HTR-8/SVneo (cell line): ENCODE measurements at places on chromosomes 4 and X.

DNA sequence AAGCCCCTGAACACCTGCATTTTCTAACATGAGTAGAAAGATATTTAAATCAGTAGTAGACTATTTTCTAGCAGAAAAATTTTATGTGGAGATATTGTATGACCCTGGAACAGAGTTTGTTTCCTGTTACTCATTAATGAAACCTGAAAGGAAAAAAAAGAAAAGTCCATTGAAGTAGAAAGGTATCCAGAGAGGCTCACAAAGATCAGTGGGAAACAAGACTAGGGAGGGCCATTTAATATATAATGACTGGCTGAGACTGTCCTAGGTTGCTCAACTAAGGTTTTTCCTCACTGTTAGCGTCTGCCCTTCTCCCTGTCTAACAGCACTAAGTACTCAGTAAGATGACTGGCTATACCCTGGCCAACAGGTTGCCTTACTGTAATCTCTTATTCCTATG is 788.6 kb downstream of the GLUD2 start:
- DNase-seq: no peak

GRCh38 chr4:139921429-139922184 is 232.4 kb downstream of the MAML3 start:
- no peak for DNase-seq

DNA sequence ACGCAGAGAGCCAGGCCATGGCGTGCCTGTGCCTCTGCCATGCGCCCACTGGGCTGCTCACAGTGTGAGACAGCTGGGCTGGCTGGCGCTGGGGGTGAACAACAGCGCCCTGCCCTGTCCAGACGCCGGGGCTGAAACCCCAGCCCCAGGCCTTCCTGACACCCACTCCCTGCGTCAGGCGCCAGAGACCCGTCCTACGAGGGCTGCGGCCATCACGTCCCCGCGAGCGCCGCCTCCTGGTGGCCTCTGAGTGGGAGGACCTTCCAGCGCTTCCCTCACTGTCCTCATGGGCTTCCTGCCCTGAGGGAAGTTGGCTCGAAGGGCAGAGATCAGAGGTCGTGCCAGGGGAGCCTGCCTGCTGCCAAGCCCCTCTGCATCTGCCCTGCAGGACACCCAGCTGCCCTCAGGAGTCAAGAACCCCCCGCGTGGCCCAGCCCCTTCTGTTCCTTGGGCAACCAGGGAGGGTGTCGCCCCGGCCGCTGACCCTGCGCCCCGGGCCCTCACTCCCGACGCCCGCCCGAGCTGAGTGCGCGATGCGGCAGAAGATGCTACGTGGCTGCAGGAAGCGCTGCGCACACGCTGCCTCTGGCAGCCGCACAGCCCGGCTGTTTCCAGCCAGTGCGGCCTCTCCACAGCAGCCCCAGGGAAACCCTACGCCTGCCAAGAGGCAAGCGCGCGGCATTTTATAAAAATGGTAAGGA is 16.2 kb downstream of the NELFA start:
- DNase-seq: no peak

- DNase-seq: no peak
These were observed 26.4 kb downstream of the DHRSX start for GRCh38 chrX:2474280-2474962.

GRCh38 chrX:19886375-19886774 is 1.0 kb downstream of the SH3KBP1 start:
- DNase-seq: no peak

GRCh38 chrX:100405424-100405823 is 4.6 kb downstream of the PCDH19 start:
- DNase-seq: no peak

- DNase-seq: no peak
These were observed 112.7 kb downstream of the DHX15 start for GRCh38 chr4:24471486-24472160.

DNA sequence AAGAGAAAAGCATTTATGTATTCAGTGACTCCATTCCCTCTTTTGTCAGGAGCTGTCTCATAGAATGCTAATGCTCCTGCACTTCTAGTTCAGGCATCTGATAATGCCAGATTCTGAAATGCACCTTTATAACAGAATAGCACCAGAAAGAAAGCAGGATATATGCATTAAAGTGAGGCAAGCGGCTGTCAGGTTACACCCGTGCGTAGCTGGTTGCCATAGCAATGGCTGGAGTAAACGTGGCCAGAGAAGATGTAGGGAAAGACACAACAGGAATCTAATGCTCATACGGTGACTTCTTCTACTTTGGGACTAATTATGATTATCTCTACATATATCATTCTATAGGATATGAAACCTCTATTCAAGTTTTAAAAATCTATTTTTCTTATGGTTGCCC is 5.9 kb downstream of the EMCN start:
- no peak for DNase-seq

- DNase-seq: no peak
These were observed 161.3 kb upstream of the KIT start for GRCh38 chr4:54496412-54496811.

DNA sequence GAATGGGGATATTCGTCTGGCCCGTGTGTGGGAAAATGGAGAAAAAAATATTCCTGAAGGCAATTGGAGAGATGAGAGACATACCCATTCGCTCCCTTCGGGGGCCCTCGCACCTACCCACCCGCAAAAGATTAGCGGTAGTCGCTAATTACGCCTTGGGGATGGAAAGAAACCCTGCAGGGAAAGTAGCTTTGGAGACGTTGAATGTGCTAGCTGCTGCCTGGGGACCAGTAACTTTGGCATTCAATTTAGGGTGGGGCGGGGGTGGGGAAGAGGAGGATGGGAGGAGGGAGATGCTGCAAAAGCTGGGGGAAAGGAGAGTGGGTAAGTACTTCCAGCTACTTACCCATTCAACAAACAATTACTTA is 407 bp upstream of the ZC4H2 start:
- no peak for DNase-seq

DNA sequence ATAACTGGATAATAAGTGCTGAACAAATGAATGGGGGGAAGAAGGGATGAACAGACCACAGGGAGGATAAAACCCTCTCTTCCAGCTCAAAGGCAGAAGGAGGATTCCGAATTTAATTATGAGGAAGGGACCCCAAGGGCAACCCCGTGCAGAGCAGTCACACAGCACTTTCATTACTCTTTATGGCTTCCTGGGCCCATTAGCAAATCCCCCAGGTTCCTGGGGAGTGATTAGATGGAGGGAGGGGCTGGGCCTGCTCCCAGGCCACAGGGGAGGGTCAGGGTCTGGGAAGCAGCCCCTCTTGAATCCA is 67.1 kb downstream of the PPP2R2C start:
- DNase-seq: no peak

DNA sequence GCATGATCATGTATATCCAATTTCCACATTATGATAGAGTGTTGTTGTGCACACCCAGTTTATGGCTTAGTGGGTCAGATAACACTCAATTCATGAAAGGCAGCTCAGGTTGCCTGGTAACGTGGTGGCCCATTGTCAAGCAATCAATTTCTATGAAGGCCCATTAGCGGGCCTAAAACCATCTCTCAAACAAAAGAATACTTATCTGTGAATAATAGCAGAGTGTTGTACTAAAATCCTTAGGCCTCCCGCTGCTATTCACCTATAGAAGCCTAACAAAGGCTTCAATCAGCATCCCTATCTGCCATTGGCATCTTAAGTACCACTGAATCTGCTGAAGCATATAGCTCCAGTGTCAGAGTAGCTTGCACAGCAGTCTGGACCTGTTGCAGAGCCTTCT is 849.6 kb upstream of the POU3F4 start:
- DNase-seq: no peak

- no peak for DNase-seq
These were observed 722.4 kb upstream of the TENM3 start for GRCh38 chr4:181520790-181521189.

DNA sequence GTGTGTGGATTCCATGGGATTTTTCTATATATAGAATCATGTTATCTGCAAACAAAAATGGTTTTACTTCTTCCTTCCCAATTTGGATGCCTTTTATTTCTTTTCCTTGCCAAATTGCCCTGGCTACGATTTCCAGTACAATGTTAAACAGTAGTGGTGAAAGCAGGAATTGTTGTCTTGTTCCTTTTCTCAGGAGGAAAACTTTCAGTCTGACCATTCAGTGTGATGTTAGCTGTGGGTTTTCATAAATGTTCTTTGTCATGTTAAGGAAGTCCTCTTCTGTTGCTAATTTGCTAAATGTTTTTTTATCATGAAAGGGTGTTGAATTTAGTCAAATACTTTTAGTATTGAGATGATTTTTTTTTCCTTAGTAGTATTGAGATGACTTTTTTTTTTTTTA is 10.9 kb downstream of the SAP30 start:
- no peak for DNase-seq

DNA sequence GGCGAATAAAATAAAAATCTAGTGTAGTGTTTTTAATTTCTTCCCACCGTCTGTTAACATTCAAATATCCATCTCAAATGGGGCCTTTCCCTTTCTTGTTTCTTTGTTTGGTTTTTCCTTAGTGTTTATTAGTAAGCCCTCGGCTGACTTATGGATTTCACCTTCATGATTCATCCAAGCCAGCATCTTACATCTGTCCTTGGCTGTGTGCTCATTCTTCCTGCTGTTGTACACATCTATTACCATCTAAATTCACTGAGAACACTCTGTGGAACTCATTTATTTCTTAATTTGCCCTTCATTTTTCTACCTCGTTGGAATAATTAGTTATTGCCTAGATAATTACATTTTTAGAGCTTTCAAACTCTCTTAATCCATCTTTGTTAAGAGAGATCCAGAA is 84.9 kb downstream of the SPCS3 start:
- DNase-seq: peak; percentile 10

DNA sequence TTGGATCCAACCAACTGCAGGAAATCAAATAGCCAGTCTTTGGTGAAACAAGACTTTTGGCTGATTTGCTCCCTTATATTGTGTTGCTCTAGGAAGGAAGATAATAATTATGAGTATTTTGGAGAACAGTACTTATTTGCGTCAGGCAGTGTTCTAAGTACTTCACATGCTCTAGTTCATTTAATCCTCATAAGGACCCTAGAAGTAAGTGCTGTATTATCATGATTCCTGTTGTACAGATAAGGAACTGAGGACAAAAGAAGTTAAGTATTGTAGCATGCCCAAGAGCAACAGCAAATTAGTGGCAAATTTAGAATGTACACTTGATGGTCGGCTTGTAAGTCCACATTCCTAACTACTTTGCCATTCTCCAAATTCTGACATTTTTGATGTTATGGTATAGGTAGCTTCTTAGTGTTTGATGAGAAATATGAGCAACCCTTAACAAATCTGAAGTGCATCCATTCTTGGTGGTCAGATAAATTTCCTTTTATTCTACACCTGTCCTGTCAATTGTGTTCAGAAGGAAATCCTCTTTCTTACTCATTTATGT is 72.0 kb downstream of the SPRY1 start:
- DNase-seq: no peak

- no peak for DNase-seq
These were observed 9.1 kb downstream of the ZCCHC4 start for GRCh38 chr4:25321703-25322102.

DNA sequence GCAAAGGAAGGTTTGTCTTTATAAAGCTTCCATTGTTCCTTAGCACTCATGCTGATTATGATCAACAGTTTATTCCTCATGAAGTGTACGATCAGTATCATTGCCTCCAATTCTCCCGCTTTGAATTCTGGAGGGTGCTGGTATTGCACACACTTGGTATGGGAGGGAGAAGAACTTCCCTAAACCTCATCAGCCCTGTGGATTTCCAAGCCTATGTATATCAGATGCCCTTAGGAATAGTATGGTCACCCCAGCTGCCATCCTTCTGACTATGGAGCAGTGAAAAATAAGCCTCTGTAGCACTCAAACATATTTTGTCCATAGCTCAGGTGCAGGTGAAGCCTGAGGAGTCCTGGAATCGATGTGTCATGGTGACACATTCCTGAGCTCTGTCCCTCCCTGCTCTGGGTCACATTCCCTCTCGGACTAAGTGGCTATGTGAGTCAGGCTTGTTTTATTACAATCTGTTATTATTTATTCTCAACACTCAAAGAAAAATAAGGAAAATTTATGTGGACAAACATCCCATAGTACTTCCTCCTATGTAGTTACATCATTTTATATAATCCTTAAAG is 2.0 kb upstream of the ZDHHC9 start:
- no peak for DNase-seq

DNA sequence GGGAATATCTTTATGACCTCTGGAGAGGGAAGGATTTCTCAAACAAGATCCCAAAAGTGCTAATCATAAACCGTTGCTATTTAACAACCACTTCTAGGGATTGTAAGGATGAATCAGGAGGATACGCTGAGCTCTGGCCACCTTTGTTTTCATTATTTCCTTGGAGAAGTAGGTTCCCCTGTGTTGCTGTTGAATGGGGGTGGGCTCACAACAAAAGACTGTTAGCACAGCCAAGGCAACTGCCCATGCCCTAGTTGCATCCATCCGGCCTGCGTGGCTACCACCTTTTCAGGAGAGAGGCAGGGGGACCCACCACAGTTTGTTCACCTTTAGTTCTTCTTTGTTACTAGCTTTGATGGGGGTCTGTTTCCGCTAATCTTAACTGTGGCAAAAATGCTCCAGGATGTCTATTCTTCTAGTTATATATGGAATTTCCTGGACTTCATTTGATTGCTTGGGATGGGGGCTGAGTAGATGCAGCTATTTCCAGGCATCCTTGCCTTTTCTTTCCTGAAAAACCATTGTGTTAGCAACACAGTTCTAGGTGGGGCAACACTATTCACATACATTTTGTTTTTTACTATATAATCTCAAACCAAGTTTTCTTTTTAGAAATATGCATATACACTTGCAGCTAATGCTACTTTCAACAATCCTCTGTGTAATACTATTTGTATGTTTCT is 95.4 kb downstream of the KDR start:
- DNase-seq: no peak

DNA sequence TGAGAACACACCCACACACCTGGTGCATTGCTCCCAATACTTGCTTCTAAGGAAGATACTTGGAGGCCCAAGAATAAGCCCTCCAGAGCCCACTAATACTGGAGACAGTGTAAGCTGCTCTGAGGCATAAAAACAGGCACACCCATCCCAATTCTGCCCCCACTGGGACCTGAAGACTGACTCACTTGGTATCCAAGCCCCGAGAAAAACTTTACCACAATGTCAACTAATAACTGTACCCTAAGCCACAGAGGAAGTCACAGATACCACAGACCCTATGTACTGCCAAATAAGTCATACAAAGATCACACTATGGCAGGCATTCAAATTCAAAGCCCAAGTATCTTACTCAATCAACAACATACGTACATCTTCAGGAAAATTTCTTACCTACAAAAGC is 398.2 kb upstream of the SPANXN1 start:
- no peak for DNase-seq

GRCh38 chr4:48967631-48968030 is 18.4 kb upstream of the CWH43 start:
- DNase-seq: no peak

- no peak for DNase-seq
These were observed 11.2 kb upstream of the ADD1 start for GRCh38 chr4:2832309-2832980.

- peak; percentile 76 for DNase-seq
These were observed 27.5 kb upstream of the PDGFC start for GRCh38 chr4:156999175-156999517.

- no peak for DNase-seq
These were observed 18.2 kb downstream of the PTTG2 start for GRCh38 chr4:37978248-37978924.

GRCh38 chr4:183244019-183244418 is 76.1 kb downstream of the CLDN22 start:
- no peak for DNase-seq

- no peak for DNase-seq
These were observed 239.9 kb downstream of the NKX6-1 start for GRCh38 chr4:84258905-84259830.
